Activated CD8-positive, alpha-beta memory T cell treated with anti-CD3 and anti-CD28 coated beads for 4 hours (primary cell): ENCODE measurements at places on chromosomes 3 and 15.

GRCh38 chr3:107690522-107691138 lies 167.9 kb downstream of the BBX start:
- DNase-seq, result no peak

GRCh38 chr3:161310649-161311423 lies 60.5 kb downstream of the SPTSSB start:
- DNase-seq, result peak; percentile 8

DNA sequence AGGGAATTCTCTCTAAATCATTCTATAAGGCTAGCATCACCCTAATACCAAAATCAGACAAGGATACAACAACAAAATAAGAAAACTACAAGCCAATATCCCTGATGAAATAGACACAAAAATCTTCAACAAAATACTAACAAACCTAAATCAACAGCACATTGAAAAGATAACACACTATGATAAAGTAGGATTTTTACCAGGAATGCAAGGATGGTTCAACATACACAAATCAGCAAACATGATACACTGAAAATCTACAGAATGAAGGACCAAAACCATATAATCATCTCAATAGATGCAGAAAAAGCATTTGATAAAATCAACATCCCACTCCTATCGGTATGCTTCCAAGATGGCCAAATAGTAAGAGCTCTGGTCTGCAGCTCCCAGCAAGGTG lies 39.5 kb downstream of the ALDH1A2 start:
- no peak for DNase-seq

- peak; percentile 81 for DNase-seq
Observed at GRCh38 chr3:30606301-30607031, at the start of gene TGFBR2. Gene TGFBR2 (plus strand): TSS chr3:30606601. CDS start chr3:30606884, 283 bp downstream.

DNA sequence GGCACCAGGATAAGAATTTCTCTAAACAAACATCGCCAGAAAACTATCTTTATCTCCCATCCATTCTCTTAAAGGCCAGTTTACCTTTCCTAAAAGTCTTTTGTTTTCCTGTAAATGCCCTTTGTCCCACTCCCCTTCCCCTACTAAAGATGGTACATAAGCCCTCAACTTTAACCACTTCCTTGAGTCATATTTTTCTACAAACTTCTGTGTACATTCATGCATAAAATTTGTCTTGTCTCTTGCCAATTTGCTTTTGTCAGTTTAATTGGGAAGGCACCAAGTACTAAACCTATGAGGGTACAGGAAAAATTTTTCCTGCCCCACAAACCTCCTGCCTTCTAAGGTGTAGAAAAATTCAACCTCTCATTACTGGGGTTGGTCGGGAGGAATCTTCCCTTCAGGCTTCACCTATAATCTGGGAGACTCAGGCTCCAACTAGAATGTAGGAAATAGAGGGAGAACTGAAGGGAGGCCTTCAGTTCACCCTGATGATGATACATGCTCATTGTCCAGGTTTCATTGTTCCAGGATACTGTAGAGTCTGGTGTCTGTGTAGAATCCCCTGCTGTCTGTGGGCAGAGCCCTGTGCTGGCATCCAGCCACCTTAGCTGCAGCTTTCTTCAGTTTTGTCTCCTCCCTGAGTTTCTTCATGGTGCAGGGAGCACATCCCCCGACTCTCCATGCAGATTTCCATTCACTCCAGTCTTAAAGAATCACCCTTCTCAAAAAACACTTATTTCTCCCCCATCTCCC lies 53.2 kb downstream of the CD200R1L start:
- no peak for DNase-seq

- peak; percentile 35 for DNase-seq
Observed at GRCh38 chr15:70480196-70480856, 283.0 kb downstream of the UACA start.

- DNase-seq, result no peak
Observed at GRCh38 chr3:65854606-65855304, 184.0 kb downstream of the MAGI1 start.

GRCh38 chr3:125072301-125072700 lies 16.5 kb upstream of the HEG1 start:
- DNase-seq, result no peak

- no peak for DNase-seq
Observed at GRCh38 chr3:128287216-128287615, 133.9 kb downstream of the EEFSEC start.

DNA sequence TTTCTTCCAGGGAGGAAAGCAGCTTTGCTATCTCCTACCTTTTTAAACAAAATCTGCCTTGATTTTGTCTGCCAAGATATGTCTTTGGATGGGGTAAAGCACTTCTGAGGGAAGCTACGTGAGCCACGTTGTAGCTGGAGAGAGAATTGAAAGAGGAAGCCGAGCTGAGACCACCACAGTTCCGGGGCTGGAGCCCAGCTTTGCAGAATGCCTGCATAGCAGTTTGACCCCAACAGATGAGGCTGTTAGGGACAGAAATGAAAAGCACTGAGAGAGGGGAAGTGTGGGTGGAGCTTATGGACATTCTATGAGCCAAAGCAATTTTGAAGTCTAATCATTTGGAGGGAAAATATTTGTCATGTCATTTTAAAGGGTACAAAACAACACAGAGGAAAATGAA lies 45.4 kb downstream of the LIPC start:
- DNase-seq, result no peak

DNA sequence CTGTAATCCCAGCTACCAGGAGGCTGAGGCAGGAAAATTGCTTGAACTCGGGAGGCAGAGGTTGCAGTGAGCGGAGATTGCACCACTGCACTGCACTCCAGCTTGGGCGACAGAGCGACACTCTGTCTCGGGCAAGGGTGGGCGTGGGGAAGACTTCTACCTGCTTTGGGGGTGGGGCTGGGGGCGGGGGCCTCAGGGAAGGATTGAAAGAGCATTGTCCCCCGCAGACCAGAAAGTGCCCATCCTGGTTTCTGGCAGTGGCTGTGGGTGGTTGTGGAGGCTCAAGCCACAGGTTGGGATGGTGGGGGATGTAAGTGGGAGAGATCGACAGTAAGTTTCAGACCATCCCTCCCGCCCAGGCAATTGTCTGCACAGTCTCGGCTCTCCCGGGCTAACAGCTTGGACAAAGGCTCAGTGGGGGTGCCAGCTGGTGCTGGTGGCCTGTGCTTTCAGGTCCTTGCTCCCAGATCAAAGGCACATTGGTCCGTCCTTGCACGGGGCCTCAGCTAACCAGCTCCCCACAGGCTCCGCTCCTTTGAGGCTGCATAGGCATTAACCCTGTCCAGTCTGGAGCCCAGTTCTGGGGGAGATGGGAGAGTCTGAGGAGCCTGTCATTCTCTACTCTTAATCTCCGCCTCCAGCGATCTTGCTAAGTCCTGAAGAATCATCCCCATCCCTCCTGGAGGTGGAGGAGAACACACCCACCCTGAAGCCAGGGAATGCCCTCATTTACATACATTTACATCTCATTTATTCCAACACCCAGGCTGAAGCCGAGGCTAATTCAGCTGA lies 8.6 kb downstream of the SCN5A start:
- no peak for DNase-seq
